ENCODE measurements at places on chromosomes 3 and 15.
A peak's percentile ranks its signal among the peaks of the same experiment; 100 is the strongest.

DNA sequence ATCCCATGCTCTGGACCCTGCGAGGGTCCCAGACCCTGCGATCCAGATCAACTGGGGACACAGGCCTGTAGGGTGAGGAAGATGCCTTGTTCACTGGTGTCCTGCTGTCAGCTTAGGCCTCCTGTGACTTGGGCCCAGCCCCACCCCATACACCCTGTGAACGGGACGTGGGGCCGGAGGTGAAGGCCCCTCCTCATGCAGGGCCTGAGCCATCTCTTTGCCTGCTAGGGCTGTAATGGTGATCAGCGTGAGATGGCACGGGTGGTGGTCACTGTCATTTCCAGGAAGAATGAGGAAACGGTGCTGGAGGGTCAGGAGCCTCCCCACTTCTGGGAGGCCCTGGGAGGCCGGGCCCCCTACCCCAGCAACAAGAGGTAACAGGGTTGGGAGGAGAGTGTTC, 12.4 kb downstream of the VILL start:
- no peak for DNase-seq

- no peak for DNase-seq
Measured at GRCh38 chr15:61701455-61701854, 358.8 kb downstream of the VPS13C start.

DNA sequence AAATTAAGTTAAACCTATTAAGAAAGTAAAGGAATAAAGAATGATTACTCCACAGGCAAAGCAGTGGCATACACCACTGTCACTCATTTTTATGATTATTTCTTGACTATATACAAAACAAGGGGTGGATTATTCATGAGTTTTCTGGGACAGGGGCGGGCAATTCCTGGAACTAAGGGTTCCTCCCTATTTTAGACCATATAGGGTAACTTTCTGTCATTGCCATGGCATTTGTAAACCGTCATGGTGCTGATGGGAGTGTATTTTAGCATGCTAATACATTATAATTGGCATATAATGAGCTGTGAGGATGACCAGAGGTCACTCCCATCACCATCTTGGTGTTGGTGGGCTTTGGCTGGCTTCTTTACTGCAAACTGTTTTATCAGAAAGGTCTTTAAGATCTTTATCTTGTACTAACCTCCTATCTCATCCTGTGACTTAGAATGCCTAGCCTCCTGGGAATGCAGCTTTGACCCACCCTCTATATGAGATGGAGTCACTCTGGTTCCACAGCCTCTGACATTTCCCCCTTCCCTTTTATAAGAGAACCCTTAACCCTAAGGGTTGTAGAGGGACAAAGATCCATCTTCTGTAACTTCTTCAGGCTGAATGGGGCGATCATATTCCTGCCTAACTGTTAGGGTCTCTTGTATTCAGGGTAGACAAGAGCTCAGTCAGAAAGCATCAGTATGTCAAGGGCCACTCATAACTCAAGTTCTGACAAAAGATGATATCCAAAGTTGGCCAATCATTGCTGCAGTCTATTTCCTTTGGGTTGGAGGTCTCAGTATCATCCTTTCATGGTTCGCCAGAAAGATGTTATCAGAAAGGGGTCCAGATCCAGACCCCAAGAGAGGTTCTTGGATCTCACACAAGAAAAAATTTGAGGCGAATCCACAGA, 79.5 kb upstream of the LIPC start:
- no peak for DNase-seq

GRCh38 chr3:25043749-25044148, 384.3 kb upstream of the RARB start:
- DNase-seq, result no peak

GRCh38 chr15:79922512-79923078, 25.8 kb upstream of the MTHFS start:
- no peak for DNase-seq

- DNase-seq, result no peak
Measured at GRCh38 chr3:3587647-3587972, 211.6 kb upstream of the LRRN1 start.

GRCh38 chr3:29475854-29476253, 195.0 kb downstream of the RBMS3 start:
- no peak for DNase-seq

- no peak for DNase-seq
Measured at GRCh38 chr15:23438816-23439466, 8.1 kb downstream of the GOLGA6L2 start.

DNA sequence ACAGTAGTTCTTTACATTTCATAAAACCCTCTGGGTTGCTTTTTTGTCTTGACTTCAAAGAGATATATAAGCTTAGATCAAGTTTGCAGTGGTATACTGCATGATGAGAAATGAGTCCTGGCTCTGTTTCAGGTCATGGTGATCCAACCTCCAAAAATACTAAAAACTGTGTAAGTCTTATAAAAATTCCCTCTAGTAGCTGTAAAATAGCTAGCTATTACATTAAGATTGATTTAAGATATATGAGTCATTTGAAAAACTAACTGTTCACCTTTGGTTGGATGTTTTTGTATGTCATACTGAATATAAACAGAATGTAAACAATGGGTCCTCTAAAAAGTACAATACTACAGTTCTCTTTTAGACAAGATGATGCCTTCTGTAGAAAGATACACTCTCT, 879.2 kb downstream of the ROBO1 start:
- no peak for DNase-seq

DNA sequence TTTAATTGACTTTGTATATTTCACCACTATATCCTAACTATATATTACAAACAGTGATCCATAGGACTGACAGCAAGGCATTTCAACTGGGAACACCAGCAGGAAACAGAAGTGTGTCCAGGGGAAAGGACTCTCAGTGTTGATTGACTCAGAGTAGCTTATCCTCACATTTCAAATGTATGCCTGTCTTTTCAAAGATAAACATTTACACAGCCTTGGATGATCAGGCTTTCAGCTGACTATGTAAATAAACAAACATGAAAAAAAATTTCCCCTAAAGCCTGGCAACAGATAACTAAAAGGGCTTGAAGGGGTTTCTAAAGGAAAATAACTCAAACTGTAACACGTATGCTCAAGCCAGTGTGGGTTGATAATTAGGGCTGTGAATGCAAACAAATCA, 321.8 kb downstream of the TBC1D5 start:
- DNase-seq, result no peak

DNA sequence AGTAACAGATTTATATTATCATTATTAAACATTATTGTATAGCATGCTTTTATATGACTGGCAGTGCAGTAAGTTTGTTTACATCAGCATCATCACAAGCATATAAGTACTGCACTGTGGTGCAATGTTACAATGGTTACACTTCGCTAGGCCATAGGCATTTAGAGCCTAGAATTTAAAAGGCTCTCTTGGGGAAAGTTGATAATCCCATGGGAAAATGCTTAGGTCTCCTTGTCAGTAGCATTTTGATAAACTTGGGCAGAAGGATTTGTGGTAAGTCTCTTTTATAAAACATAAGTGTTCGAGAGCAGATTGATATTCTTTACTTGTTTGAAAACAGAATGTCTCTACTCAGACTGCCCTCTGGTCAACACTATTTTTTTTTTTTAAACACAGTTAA, 7.5 kb downstream of the DTWD1 start:
- no peak for DNase-seq

DNA sequence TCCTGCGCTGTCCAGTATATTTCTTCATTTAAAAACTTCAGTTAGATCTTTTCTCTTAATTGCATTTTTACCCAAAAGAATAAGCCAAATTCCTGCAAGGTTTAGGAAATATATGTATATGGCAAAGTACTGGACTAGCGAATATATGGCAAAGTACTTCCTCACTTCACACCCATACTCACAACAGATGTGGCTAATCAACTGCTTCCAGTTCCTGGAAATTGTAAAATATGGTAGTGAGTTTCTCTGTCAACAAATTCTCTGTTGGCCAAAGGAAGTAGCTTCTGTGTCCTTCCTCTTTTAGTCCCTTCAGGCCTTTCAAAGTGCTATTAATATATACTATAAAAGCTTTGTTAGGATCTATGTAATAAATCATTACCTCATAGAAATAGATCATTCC, 22.0 kb downstream of the GPR15 start:
- no peak for DNase-seq

- DNase-seq, result no peak
Measured at GRCh38 chr3:171790898-171791691, 19.2 kb downstream of the PLD1 start.

- DNase-seq, result peak; percentile 21
Measured at GRCh38 chr3:174202561-174202960, 656.6 kb upstream of the NAALADL2 start.

- DNase-seq, result no peak
Measured at GRCh38 chr3:167198949-167199600, 181.0 kb downstream of the ZBBX start.

DNA sequence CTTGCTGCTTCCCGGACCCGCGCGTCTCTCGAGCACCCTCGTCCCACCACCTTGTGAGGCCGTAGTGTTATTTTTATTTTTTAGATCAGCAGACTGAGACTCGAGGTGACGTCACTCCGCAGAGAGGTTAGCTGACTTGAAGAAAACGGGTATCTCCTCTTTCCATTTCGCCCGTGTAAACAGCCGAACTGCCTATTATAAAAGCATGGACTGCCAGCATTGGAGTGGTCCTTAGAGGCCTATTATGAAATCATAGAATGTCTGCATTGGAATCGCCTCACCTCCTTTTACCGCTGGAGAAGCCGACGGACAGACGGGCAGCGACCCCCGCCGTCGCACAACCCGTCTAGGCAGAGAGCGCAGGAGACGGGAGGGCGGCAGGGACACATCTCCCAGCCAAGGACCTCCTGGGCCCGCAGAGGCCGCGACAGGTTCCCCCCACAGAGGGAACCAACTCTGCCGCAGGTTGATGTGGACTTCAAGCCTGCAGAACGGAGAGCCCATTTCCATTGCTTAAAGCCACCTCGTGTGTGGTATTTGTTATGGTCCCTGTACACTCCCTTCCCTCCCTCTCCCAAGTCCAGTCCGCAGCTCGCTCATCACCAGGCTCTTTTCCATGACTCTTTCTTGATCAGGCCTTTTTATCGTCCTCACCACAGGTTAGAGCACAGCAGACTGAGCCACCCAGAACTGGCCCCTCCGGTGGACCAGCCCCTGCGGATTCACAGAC, 540 bp upstream of the PPP1R2 start:
- no peak for DNase-seq

GRCh38 chr3:152267831-152268554, 736 bp upstream of the MBNL1 start:
- DNase-seq, result no peak

GRCh38 chr15:26561896-26562295, 211.0 kb downstream of the GABRB3 start:
- no peak for DNase-seq

DNA sequence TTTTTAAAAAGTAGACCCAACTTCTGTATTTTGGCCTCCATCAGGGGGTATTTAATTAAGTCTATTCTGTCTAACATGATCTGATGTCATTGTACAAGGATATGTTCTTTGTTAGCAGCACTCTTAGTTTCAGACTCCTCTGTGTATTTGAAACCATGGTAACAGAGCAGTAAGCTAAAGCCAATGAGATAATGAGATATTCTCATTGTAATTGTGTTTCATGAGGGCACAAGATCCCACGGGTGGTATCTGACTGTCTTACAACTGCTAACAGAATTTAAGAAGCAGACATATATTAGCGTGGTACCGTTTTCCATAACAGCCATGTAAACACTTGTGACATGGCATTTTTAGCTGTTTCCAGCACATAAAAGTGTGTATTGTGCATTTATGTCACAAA, 251.2 kb upstream of the VEPH1 start:
- DNase-seq, result no peak

- DNase-seq, result no peak
Measured at GRCh38 chr15:63473007-63473748, 31.2 kb upstream of the USP3 start.

DNA sequence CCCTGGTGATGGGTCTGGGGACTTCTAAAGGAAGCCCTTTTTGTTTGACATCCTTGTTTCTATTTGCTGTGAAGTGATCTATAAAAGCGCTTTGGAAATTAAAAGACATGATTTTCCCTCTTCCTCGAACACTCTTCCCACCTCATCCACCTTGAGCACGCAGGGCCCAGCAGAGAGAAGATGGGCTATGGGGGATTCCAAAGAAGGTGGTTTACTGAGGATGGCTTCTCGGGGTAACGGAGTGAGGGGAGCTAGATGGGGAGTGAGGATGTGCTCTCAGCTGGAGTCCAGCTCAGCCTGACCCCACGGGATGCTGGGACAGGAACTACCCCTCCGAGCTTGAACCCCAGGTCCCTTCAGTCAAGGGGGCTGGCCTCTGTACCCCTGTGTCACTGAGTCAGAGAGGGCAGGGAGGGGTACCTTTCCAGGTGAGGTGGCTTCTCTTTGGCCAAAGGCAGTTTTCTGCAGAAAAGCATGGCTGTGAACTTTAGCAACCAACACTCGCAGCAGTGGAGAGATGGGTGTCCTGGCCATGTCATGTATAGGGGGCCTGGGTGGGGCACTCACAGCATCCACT, 180.7 kb upstream of the SMAD3 start:
- no peak for DNase-seq

GRCh38 chr3:130892759-130893375, 1.0 kb upstream of the ATP2C1 start:
- peak; percentile 52 for DNase-seq

- DNase-seq, result no peak
Measured at GRCh38 chr3:179956416-179956830, 80.3 kb downstream of the PEX5L start.

DNA sequence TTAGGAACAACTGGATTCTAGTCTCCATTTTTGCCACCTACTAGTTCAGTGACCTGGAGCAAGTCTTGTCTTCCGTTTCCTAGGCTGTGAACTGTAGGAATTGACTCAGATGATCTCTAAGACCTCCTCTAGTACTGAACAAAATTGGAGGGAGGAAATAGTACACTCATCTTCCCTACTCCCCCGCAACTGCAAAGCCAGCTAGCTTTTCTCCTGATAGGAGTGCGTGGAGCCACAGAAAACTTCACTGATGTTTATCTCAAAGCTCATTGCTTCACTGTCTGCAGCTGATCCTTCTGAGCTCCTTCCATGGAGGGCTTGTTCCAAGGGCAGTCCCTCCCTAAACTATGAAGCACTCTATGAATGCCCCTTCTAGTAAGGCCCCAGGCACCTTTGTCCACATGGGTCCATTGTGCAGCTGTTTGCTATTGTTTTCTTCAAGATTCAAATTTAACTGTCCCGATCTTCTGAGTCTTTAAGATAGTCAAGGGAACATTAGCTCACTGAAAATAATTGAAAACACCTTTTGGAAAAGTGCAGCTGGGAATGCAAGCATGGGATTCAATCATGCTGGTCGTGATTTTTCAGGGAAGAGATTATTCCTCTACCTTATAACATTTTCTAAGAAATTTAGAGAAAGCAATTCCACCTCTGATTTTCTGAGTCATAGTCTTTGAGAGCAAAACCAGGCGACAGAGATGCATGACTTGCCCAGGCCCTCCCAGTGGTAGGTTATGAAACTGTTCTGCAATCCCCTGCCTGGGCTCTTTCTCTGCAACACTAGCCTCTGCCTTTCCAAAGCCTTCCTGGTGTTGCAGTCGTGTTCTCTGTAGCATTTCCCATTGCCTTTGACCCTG, 24.3 kb downstream of the FILIP1L start:
- peak; percentile 79 for DNase-seq
